ENCODE measurements at places on chromosomes 7 and 10. TPM values are rescaled to one million over a fixed set of nuclear protein-coding genes. Genes with fewer than 3 reads are reported as not detected.

DNA sequence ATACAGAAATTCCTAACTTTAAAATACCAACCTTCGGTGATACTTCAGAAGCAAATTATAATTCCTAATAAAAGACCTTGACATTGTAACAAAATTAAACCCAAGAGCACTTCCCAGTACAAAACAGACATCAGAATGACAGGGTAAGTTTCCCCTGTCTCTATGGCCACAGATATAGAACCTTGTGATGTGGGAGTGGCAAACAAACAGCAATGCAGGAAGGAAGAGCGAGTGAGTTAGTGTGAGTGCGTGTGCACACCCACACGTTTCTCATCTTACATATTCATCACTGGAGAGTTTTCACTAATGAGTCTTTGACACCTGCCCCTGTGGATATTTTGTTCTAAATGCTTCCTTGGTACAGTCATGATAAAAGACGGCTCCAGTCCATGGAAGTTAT is 72.2 kb downstream of the VWC2 start:
- no peaks in the 10 kb centered on the region for H3K36me3 ChIP-seq
- no peaks in the 10 kb centered on the region for H3K27me3 ChIP-seq
- no peak overlapping the region for H3K27ac ChIP-seq
- H3K4me1 ChIP-seq, result no peaks in the 10 kb centered on the region
- no peak for DNase-seq

GRCh38 chr10:69649786-69650550 is 19.9 kb downstream of the FAM241B start:
- H3K27me3 ChIP-seq, result no peaks in the 10 kb centered on the region
- peaks cover 15% of the 10 kb centered on the region for H3K4me1 ChIP-seq
- no peak overlapping the region for H3K4me3 ChIP-seq
- H3K36me3 ChIP-seq, result no peaks in the 10 kb centered on the region
- H3K27ac ChIP-seq, result no peak overlapping the region
- DNase-seq, result no peak

- H3K27me3 ChIP-seq, result no peaks in the 10 kb centered on the region
- H3K36me3 ChIP-seq, result no peaks in the 10 kb centered on the region
- H3K27ac ChIP-seq, result no peak overlapping the region
- no peak for DNase-seq
These were observed 94.6 kb downstream of the FAS start for GRCh38 chr10:89085153-89085552.

Gene ERVW-1
- total RNA-seq, result not detected

Gene UTF1
- not detected for total RNA-seq

- H3K27me3 ChIP-seq, result no peaks in the 10 kb centered on the region
- H3K4me1 ChIP-seq, result no peaks in the 10 kb centered on the region
- no peak for DNase-seq
- no peak overlapping the region for H3K4me3 ChIP-seq
These were observed 50.5 kb downstream of the TPST1 start for GRCh38 chr7:66255534-66256100.

Measured in CD8-positive, alpha-beta memory T cell (primary cell).